ENCODE measurements at places on chromosomes 5 and 9.

DNA sequence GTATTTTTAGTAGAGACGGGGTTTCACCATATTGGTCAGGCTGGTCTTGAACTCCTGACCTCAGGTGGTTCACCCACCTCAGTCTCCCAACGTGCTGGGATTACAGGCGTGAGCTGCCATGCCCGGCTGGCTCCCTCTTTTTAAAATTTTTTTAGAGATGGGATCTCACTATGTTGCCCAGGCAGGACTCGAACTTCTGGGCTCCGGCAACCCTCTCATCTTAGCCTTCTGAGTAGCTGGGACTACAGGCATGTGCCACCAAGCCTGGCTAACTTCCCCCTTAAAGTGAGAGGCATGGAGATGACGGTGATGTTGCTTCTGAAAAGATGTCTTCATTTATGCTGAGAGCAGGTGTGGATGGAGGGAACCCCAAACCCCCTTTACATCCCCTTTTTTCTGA is 43.7 kb upstream of the PWWP2A start:
- DNase-seq, result no peak

GRCh38 chr9:85900504-85901201 is 40.3 kb upstream of the NAA35 start:
- DNase-seq, result no peak

DNA sequence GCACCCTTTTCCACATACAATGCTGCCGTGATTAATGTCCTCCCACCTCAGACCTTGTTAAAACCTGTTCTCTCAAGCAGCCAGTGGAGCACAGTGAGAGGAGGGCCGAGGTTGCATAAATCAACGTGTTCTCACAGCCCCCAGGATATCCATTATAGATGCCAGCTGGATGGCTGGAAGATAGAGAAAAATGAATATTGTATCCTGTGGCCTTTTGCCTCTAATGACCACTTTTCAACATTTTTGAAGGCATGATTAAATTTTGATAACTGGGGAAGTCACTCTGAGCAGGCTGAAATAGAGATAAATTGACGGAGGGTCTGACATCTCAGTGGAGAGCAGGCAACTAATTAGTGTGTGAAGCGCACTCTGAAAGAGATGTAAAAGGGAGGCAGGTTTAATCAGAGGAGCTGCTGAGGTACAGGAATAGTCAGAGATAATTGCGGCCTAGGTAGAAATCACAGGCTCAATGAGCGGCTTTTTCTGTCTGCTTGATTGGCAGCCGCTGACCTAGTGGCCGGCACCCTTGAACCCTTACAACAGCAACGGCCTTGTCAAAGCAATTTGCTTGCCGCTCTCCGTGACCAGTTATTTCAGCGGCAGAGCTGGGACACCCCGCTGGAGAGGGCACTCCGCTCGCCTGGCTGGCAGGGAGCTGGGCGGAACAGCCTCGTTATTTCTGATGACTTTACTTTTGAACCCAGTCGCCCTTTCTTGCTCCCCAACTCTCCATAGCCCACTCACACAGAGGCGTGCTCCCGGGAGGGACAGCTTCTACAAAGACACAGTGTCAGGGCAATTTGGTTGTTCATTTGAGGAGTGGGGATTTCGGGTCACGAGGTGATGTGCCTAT is 560.7 kb downstream of the PSAT1 start:
- DNase-seq, result no peak

- DNase-seq, result no peak
Observed at GRCh38 chr9:22173908-22174307, 164.8 kb upstream of the CDKN2B start.

DNA sequence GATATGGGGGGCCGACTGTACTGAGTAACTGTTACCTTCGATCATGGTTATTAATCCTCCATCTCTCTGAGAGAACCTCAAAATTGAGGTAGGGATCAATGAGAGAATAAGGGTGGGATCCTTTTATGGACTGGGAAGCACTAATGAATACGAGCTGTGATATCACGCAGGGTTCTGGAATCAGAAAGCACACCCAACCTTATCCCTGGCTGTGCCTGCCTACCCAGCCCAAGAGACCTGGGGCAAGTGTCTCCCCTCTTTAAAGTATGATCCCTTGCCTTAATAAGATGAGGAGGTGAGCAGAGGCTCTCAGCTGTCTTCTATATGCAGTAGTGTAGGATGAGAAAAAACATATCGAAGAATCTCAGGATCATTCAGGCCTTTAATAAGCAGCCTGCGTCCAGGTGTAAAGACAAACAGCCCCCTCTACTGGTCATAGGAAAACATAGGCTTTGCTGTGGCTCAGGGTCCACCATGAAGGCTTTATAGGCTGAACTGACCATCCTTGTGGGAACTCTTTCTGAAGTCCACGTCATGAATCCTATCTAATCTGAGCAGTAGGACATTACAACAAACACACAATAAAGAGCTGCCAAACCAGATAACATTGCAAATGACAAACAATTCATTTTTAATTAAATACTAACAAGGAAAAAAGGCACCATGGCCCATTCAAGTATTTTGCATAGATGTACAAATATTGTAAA is 16.8 kb downstream of the NIPAL4 start:
- no peak for DNase-seq

- no peak for DNase-seq
Observed at GRCh38 chr5:148785223-148785622, 41.2 kb upstream of the ADRB2 start.

DNA sequence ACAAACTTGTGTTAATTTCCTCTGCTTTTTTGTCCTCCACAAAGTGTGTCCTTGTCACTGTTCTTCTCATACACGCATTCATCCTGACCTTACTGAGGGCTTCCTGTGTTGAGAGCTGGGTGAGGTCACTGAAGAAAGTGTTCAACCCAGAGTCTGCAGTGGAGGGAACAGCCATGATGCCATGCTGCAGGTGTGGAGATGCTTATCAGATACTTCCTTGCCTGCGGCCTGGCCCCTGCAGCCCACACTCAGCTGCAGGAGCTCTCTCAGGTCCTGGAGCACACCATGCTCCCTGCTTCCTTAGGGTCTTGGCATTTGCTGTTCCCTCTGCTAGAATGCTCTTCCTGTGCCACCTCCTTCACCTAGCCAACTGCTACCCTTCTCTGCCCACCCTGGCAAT is 108.1 kb upstream of the SPRY4 start:
- DNase-seq, result no peak

- DNase-seq, result no peak
Observed at GRCh38 chr5:161483721-161484120, 62.8 kb downstream of the GABRB2 start.

DNA sequence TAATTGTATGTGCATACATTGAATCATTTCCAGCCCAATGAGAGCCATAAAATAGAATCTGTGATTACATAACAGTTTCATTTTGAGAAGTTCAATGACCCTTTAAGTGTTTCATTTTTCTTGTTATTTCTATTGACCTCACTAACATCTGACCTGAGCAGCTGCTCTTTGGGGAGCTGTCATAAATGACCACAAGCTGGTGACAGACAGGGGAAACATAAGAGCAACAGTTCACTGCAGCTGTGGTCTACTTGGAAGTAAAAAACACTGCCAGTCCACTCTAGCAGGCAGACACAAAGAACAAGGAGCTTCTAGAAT is 265.4 kb downstream of the DTWD2 start:
- DNase-seq, result no peak

DNA sequence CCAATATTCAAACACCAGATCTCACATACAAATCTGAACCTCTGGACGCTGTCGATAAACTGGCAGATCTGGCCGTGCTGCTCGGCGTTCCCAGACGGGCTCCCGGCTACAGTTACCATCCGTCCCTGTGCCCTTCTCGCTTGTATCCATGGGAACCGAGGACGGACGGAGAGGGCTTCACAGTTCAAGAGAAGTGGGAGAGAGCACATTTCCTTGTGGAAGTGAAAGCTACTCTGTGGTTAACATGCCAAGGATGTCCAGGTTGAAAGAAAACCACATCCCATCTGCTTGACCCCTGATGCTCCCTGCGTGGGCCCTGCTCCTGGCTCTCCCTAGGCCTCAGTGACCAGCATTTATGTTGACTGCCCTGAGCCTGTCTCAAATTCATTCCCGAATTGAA is 6.3 kb upstream of the DBN1 start:
- DNase-seq, result no peak

DNA sequence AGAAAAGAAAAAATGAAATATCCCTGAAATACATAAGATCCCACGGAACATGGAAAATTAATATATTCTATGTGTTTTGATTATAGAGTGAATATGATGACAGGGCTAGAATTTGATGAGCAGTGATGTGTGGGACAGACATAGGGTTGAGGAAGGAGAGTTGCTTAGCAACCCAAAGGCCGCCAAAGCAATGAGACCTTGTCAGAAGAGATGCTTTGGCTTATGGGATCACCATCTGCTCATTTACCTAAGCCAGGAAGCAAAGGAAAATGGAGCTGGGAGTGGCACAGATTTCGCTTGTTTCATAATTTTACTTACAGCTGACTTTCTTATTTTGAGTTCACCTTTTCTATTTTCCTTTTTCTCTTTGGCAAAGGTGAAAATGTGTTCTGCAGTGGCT is 20.9 kb upstream of the HAPLN1 start:
- no peak for DNase-seq

DNA sequence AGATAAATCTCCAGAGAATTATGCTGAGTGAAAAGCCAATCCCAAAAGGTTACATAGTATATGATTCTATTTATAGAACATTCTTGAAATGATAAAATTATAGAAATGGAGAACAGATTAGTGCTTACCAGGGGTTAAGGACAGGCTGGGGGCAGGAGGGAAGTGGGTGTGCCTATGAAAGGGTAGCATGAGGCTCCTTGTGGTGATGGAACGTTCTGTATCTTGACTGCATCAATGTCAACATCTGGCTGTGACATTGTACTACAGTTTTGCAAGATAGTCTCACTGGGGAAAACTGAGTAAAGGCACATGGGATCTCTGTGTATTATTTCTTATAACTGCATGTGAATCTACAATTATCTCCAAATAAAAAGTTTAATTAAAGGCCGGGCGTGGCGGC is 22.3 kb downstream of the ORM2 start:
- DNase-seq, result no peak

DNA sequence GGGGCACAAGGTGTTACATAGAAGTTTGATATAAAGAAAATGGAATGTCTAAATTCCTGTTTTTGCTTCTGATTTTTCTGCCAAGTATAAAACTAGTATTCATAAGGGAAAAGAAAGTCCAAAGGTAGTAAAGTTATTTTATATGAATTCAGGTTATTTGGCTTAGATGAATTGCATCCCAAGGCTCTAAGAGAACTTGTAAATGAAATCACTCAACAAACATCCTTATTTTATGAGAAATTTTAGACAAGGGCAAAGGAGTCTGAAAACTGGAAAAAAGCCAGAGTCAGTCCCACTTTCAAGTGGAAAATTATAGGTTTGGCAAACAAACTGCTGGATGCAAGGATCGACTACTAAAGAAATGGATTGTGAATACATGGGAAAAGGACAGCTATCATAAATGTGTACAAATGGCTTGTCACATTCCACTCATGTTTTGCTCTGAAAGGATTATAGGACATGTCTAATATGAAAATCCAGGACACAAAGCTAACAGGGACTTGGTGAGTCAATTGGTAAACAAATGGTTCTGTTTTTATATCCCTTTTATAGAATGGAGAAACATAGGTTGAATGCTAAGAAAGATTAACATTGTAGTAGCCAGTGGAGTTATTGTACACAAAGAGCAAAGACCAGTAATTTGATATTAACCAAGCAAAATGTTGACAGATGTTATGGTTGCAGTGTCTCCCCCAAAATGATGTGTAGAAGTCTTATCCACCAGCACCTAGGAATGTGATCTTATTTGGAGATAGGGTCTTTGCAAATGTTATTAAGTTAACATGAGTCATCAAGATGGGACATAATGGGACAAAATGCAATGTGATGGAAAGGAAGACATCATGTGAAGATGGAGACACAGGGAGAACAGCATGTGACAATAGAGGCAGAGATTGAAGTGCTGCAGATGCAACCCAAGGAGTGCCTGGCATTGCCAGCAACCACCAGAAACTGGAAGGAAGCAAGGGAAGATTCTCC is 495.7 kb downstream of the TLE1 start:
- DNase-seq, result no peak

- no peak for DNase-seq
Observed at GRCh38 chr5:145948921-145949320, 12.5 kb downstream of the SH3RF2 start.

- DNase-seq, result no peak
Observed at GRCh38 chr5:98170994-98171393, 602.5 kb upstream of the RGMB start.

DNA sequence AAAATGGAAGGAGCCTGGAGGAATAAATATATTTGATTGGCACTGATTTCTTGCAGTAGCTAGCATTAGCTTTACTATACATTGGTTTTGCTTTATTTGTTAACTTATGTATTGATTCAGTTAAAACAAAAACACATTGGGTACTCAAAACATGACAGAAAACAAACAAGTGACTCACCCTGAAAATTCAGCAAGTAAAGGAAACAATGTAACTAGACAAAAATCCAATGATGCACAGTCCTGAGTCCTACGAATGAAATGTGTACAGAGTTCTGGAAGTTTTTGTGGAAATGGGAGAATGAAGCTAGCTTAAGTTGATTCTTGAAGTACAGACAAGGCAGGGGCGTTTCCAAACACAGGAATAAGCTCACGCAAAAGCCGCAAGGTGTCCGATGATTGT is 175.0 kb downstream of the ELAVL2 start:
- no peak for DNase-seq

- no peak for DNase-seq
Observed at GRCh38 chr9:13181652-13182051, 97.8 kb downstream of the MPDZ start.
